ENCODE measurements at places on chromosomes 7 and 10. TPM values are rescaled to one million over a fixed set of nuclear protein-coding genes. Genes with fewer than 3 reads are reported as not detected.
A peak's percentile ranks its signal among the peaks of the same experiment; 100 is the strongest.

Gene KLF14
- not detected for total RNA-seq

GRCh38 chr7:78768859-78769258 is 684.6 kb downstream of the MAGI2 start:
- H3K36me3 ChIP-seq: no peaks in the 10 kb centered on the region
- H3K4me1 ChIP-seq: no peaks in the 10 kb centered on the region
- H3K4me3 ChIP-seq: no peak overlapping the region

- no peak overlapping the region for H3K27ac ChIP-seq
- no peaks in the 10 kb centered on the region for H3K27me3 ChIP-seq
- H3K36me3 ChIP-seq: no peaks in the 10 kb centered on the region
Observed at GRCh38 chr10:83982812-83983211, 156.5 kb upstream of the GHITM start.

DNA sequence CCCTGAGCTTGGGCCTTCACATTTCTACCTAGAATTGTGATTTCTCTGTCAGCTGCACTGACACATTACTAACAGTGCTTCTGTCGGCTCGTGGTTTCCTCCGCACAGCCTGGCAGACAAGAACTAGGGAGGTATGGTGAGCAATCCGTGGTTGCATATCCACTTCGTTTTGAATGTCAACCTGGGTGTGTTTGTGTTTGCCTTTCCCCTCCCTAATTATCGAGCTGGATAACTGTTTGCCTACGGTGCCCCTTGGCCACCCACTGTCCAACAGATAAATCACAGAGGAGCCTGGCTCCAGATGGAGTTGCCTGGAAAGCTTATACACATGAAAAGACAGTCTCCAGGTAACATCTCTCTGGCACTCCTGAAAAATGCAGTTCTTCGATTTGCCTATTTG is 228.8 kb downstream of the TRIL start:
- no peak for DNase-seq
- no peak overlapping the region for H3K27ac ChIP-seq
- H3K27me3 ChIP-seq: peaks cover 16% of the 10 kb centered on the region
- peaks cover 5% of the 10 kb centered on the region for H3K4me1 ChIP-seq
- no peaks in the 10 kb centered on the region for H3K36me3 ChIP-seq
- H3K4me3 ChIP-seq: no peak overlapping the region

GRCh38 chr10:75606203-75606779 is 174.9 kb downstream of the LRMDA start:
- no peak overlapping the region for H3K27ac ChIP-seq
- no peaks in the 10 kb centered on the region for H3K36me3 ChIP-seq
- H3K4me1 ChIP-seq: no peaks in the 10 kb centered on the region
- DNase-seq: no peak
- H3K4me3 ChIP-seq: no peak overlapping the region

- peaks cover 36% of the 10 kb centered on the region for H3K4me1 ChIP-seq
- no peak overlapping the region for H3K4me3 ChIP-seq
- H3K27ac ChIP-seq: no peak overlapping the region
- no peak for DNase-seq
Observed at GRCh38 chr7:55484834-55485233, 87.5 kb downstream of the VOPP1 start.

GRCh38 chr10:89685936-89686335 is 15.5 kb upstream of the KIF20B start:
- peak; percentile 23 for DNase-seq
- peaks cover 10% of the 10 kb centered on the region for H3K27me3 ChIP-seq
- peaks cover 3% of the 10 kb centered on the region for H3K4me1 ChIP-seq
- H3K36me3 ChIP-seq: no peaks in the 10 kb centered on the region

DNA sequence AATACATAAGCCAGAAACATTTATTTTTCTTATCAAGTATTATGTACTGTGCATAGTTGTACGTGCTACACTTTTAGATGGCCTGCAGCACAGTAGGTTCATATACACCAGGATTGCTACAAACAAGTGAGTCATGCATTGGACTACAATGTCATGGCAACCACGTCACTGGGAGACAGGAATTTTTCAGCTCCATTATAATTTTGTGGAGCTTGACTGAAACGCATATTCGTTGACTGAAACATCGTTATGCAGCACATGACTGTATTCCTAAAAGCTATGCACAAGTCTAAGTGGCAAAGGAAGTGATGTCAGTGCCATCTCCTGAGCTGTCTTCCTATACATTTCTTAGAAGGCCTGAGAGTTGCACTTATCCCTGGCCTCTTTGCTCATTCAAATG is 871.8 kb downstream of the IPMK start:
- H3K4me3 ChIP-seq: no peak overlapping the region
- H3K4me1 ChIP-seq: no peaks in the 10 kb centered on the region
- no peak overlapping the region for H3K27ac ChIP-seq
- DNase-seq: no peak

GRCh38 chr7:67525588-67525987 is 529.0 kb downstream of the TYW1 start:
- no peak overlapping the region for H3K27ac ChIP-seq
- no peaks in the 10 kb centered on the region for H3K36me3 ChIP-seq
- H3K4me3 ChIP-seq: no peak overlapping the region
- no peak for DNase-seq
- no peaks in the 10 kb centered on the region for H3K27me3 ChIP-seq

DNA sequence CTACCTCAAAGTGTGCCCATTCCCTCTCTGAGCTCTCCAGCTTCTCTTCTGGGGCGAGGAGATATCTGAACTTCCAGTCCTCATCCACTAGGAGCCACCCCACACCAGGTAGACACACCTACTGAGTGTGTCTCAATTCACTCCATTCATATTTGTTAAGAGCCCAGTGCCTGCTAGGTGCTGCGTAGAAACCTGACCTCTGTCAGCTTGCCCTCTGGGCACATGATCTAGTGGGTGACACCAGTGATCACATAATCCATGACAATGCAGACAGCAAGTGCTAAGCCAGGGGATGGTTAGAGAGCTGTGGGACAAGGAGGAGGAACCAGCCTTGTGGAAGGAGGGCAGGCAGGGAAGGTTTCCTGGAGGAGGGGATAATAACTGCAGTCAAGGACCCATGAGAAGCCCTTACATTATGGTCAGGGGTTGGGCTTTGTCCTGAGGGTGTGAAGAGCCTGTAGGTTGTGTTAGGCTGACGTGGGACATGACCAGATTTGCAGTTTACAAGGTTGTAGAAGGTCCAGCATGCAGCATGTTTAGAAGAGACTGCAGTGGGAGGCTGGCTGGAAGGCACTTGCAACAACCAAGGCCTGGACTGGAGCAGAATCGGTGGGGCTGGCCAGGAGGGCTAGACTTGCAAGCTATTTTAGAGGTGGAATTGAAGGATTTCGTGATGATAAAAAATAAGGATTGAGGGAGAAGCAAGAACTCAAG is 81.8 kb downstream of the COL13A1 start:
- DNase-seq: no peak
- H3K4me1 ChIP-seq: no peaks in the 10 kb centered on the region
- no peaks in the 10 kb centered on the region for H3K36me3 ChIP-seq
- H3K27ac ChIP-seq: no peak overlapping the region
